ENCODE measurements at places on chromosomes 7 and 10.

DNA sequence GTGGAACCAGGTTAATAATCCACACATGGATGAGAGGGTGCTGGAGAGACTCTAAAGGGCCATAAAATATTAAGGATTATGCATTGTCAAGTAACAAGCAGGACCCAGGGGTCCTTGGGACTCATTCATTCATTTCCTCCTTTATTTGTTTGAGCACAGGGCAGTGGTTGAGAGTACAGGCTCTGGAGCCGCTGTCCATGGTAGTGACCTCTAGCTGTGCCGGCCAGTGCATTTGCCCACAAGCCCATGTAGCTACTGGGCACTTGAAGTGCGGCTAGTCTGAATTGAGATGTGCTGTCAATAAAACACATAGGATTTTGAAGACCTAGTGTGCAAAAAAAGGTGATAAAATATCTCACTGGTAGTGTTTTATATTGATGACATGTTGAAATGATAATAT is 137.6 kb downstream of the C10orf105 start:
- no peak for DNase-seq

DNA sequence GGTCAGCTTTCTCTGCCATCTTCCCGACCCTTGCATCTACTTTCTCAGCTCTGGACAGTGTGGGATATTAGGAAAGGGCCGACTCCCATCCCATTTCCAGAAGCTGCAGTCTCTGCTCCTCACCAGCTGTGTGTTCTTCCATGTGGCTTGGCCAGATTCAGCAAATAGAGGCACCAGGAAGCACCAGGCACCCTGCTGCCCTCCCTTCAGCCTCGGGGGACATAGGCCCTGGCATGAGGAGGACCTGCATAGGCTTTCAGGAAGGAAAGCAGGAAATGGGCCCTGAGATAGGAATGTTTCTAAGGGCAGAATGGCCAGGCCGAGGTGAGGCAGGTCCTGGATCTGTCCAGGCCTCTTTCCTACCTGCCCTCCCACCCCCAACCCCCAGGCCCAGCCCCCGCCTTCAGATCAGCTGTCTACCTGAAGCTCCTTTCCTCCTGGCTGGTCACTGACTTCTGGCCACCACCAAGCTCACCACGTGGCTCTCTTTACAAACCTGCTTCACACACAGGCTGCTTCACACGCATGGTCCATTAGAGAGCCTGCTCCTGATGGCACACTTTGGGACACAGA is 27.5 kb upstream of the PURB start:
- no peak for DNase-seq

- no peak for DNase-seq
Observed at GRCh38 chr10:129322933-129323820, 143.9 kb upstream of the MGMT start.

DNA sequence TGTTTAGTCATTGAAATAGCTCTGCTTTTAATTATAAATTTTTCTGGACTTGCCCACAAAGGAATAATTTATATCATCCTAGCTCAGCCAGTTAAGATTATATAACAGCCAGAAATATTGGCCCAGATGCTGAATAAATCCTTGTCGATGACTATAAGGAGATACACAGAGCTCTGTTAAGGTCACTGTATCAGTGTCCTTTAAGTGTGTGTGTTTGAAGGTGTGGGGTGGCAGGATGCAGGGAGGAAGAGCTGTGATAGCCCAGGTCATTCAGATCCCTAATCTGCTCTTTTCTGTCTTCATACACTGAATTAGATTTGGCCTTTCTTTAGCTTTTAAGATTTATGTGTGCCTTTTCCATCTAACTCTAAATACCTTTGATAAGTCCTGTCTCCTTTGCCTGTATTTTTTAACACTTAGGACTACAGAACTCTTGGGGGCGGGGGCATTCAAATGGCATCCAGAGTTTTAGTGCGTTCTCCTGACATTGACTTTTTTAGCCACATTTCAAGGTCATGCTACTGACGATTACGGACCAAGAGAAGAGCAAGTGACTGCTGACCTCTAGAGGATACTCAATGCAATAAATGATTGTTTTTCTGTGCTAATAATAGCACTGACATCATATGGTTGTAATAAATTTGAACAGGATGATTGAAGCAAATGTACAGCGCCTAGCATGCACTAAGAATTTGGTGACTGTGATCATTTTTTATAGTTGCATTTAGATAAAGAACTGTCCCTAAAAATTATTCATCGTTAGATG is 172.3 kb downstream of the CACNB2 start:
- DNase-seq = no peak

DNA sequence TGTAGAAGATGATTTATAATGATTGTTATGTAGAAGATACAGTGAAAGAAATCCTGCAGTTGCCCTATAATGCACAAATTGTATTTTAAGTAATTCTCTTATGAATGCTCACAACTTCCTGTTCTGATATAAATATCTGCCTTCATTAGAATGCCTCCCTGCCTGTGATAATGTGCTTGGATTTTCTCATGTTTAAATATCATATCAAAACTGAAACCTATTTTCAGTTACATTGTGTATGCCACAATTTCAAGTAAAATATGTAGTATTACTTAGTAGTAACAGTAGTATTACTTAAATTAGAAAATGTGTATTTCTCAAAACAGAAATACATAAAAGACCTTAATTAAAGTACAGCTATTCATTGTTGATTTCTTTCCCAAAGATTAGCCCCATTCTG is 41.1 kb upstream of the TFEC start:
- no peak for DNase-seq

Data from activated effector memory CD4-positive, alpha-beta T cell treated with Interleukin-2 at 50 U/mL for 16 hours (primary cell).